ENCODE measurements at places on chromosomes 1 and 21.

DNA sequence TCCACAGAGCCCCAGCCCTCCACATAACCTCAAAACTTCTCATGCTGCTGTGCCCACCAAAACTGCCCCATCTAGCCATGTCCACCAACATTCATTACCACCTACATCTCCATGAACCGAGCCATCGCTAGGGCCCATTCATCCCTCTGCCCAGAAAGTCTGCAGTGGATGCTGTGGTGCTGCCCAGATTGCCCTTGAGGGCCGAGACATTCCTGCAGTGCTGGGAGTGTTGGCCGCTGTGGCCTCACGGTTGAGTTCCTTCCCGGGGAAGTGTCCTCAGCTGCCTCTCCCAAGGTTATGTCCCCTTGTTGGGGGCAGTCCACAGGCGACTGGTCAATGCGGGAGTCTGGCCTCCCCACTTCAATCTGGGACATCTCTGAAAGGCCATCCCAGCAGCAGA is 30.3 kb upstream of the DMBX1 start:
- DNase-seq: no peak
- H3K4me3 ChIP-seq: no peak overlapping the region
- H3K36me3 ChIP-seq: no peaks in the 10 kb centered on the region
- H3K4me1 ChIP-seq: peaks cover 13% of the 10 kb centered on the region

DNA sequence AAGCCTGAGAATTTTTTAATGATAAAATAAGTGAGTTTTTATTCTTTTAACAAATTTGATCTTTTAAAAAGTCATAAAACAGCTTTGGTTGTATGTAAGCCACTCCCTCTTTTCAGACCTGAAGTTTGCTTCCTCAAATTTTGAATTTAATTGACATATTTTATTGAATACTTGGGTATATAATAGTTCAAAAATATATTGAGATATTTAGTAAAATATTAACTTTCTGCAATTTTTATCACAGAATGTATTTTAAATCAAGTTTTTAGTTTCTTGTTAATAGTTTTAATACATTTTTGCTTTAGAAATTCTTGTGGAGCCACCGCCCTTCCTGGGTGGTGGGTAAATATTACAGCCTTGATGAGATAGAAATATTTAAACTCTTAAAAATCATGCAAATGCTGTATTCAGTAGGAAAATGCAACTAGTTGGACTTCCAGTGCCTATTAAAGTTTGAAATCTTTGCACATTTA is 867 bp downstream of the PTPRC start:
- no peaks in the 10 kb centered on the region for H3K36me3 ChIP-seq
- no peak for DNase-seq
- H3K27ac ChIP-seq: no peak overlapping the region
- no peak overlapping the region for H3K4me3 ChIP-seq
- H3K4me1 ChIP-seq: no peaks in the 10 kb centered on the region

- H3K4me3 ChIP-seq: no peak overlapping the region
- H3K27ac ChIP-seq: no peak overlapping the region
- peaks cover 63% of the 10 kb centered on the region for H3K36me3 ChIP-seq
- H3K27me3 ChIP-seq: no peaks in the 10 kb centered on the region
- DNase-seq: no peak
Observed at GRCh38 chr1:114446198-114446597, 64.8 kb downstream of the TRIM33 start.

DNA sequence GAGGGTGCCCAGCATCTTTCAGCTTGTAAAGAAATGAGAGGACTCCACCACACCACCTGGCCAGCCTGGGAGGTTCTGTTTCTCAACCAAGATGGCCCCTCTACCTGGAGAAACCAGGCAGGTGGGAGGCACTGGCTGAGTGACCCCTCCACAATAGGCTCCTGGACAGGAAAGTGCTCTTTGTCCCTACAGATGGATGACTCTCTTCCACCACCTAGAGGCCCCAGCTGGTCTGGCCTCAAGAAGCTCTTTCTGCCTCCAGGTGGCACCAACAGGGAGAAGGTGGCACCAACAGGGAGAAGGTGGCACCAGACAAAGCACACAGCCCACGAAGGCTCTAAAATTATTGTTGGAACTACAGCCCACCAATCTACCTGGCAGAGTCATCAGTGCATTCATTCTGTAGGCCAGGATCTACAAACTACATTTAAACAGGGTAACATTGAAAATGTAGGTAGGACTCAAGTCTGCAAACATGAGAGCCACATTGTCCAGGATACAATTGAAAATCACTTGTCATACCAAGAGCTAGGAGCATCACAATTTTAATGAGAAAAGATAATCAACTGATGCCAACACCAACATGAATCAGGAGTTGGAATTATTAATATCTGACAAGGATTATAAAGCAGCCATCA is 14.4 kb downstream of the TMPRSS3 start:
- peak; percentile 82 for DNase-seq
- H3K27me3 ChIP-seq: no peaks in the 10 kb centered on the region
- no peak overlapping the region for H3K4me3 ChIP-seq
- H3K36me3 ChIP-seq: no peaks in the 10 kb centered on the region

DNA sequence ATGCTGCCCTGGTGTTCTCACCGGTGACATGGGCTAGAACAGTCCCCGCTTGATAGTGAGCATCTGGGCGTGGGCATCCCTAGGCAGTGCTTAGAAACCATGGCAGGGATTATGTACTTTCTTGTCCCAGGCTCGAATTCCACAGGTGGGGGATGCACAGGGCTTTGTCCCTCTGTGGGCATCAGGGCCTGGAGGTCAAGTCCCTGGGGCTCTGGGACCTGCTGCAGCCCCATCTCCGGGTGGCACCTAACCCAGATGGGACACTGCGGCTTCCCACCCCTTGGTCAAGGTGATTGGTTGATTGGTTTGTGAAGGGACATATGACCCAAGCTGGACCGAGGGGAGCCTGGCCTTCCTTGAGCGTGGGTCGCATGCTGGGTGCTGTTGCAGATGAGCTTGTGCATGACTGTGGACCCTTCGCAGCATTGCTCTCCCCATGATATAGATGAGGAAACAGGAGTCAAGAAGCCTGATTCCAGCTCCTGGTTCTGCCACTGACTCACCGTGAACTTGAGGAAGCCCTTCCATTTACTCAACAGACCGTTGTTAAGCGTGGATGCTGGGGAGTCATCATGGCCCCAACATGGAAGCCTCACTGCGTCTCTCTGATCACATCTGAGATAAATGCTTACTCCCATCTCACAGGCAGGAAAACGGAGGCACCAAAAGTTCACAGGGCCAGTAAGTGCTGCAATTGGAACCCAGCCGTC is 64.0 kb upstream of the RUNX3 start:
- no peaks in the 10 kb centered on the region for H3K27me3 ChIP-seq
- no peaks in the 10 kb centered on the region for H3K36me3 ChIP-seq
- H3K27ac ChIP-seq: no peak overlapping the region
- H3K4me1 ChIP-seq: no peaks in the 10 kb centered on the region

GRCh38 chr1:235513495-235514366 is 9.5 kb upstream of the B3GALNT2 start:
- no peak overlapping the region for H3K4me3 ChIP-seq
- no peak overlapping the region for H3K27ac ChIP-seq
- H3K27me3 ChIP-seq: no peaks in the 10 kb centered on the region
- DNase-seq: peak; percentile 64

DNA sequence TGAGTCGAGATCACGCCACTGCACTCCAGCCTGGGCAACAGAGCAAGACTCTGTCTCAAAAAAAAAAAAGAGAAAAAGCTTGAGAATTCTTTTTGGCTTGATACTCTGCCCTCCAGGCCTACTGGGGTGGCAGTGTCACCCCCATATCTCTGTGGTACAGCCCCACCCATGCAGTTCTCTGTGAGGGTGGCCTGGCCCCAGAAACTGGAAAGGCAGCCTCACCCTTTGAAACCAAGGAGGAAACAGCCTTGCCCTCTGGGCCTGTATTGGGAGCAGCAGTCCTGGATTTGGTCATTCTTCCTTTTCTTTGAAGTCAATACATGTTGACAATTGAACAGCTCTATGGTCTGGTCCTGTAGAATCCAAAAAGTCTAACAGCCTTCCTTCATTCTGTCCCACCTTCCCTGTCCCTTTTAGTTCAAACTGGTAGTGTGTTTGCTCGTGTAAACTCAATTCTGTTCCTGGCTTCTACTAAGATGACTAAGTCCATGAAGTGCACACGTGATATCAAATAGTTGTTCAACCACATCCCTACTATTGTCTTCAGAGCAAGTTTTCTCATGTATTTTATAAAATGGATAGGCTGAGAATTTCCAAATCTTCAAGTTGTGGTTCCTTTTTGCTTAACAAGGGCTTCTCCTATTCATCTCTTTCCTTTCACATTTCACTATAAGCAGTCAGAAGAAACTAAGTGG is 13.2 kb downstream of the ST7L start:
- H3K4me3 ChIP-seq: no peak overlapping the region
- no peak overlapping the region for H3K27ac ChIP-seq
- H3K4me1 ChIP-seq: no peaks in the 10 kb centered on the region
- DNase-seq: no peak
- H3K36me3 ChIP-seq: peaks cover 55% of the 10 kb centered on the region

DNA sequence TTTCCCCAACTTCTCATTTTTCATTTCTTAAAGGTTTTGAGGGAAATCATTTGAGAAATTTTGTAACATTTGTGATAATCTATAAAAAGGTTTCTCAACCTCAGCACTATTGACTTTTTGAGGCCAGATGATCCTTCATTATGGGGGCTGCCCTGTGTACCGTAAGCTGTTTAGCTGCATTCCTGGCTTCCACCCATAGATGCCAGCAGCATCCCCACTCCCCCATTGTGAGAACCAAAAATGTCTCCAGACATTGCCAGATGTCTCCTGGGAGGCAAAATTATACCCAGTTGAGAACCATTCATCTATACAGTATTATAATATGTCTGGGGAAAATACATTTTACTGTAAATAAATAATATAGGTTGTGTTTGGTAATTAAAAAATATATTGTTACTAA is 146.0 kb downstream of the PBX1 start:
- H3K27ac ChIP-seq: no peak overlapping the region
- no peak overlapping the region for H3K4me3 ChIP-seq
- DNase-seq: no peak
- H3K36me3 ChIP-seq: no peaks in the 10 kb centered on the region
- H3K27me3 ChIP-seq: no peaks in the 10 kb centered on the region
